Naive thymus-derived CD4-positive, alpha-beta T cell (primary cell): ENCODE measurements at places on chromosomes 13 and 19. TPM values are rescaled to one million over a fixed set of nuclear protein-coding genes. Genes with fewer than 3 reads are reported as not detected.

- DNase-seq = no peak
Observed at GRCh38 chr13:38361542-38362262, 12.1 kb downstream of the UFM1 start.

DNA sequence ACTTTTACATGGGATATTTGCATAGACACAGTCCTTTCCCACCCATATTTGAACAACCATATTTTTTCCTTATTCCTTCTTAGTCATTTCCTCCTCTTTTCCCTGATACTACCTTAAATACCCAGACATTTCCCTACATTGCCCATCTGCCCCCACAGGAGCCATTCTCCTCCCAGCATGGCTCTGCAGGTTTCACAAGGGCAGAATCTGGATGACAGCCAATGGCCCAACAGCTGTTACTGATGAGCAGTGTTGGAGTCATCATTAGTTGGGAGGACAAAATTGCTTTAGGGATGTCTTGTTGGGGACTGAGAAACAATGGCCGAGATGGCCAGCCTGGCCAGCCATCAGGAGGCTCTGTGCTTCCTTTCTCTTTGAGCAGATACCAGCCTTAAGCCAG lies 209.5 kb downstream of the KLF5 start:
- no peak for DNase-seq

DNA sequence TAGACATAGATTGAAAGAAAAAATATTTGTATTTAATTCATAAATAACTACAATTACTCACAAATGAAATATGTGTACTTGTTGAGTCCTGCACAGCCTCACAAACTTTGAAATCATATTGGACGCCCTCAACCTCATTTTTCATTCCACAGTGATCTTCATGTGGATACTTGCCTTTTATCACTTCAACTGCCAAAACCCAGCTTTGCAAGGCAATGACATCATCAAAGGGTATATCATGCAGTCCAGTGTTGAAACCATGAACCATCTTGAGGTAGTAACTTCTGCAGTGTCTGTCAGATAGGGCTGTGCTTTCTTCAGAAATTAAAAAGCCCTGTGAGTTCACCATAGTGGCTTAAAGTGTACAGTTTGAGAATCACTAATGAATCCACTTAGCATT lies 82.2 kb downstream of the HS6ST3 start:
- DNase-seq = no peak

DNA sequence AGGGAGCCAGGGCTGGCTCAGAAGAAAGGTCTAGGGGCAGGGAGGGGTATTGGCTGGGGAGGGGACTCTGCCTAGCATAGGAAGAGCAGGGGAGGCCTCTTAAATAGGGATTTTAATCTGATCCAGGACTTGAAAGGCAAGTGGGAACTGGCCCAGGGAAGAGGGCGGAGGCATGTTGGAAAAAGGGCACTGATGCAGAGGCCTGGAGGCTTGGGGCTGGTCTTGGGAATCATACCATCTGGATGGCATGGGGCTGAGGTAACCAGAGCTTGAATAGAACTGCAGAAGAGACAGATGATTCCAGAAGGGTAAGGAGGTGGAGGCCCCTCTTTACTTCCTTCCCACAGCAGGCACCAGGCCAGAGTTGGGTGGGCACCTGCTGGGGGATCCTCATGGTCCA lies 29.1 kb downstream of the CERS4 start:
- DNase-seq = no peak

CXCL17 gene
- not detected for total RNA-seq
